CD8-positive, alpha-beta memory T cell (primary cell): ENCODE measurements at places on chromosomes 6 and 20. TPM values are rescaled to one million over a fixed set of nuclear protein-coding genes. Genes with fewer than 3 reads are reported as not detected.

ZNF334 gene
- 1.3 TPM for total RNA-seq

ETV7 gene
- total RNA-seq = 0.78 TPM

LTB gene
- 196 TPM for total RNA-seq

TPBG gene
- total RNA-seq = not detected

CLVS2 gene
- not detected for total RNA-seq

CYP24A1 gene
- total RNA-seq = 0.58 TPM

ADGRG6 gene
- total RNA-seq = 0.35 TPM

MCHR2 gene
- not detected for total RNA-seq

SPTLC3 gene
- total RNA-seq = not detected

DNA sequence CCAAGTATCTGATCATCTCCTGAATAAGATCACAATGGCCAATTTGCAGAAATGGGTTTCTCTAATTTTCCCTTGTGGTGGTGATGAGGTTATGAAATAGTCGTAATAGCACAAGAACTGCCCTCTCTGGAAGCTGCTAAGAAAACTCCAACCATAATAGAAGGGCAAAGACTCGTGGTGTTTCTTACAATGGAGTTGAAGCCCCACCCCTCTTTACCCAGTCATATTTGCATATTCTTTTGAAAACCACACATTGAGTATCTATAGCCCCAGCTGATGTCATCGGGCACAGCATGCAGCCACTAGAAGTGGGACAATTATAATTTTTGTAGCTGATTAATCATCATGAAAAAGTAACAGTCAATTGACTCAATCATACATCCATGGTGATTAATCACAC is 452.1 kb upstream of the POU3F2 start:
- DNase-seq = no peak

- DNase-seq = no peak
Observed at GRCh38 chr6:134249239-134249758, 68.6 kb downstream of the SGK1 start.

- DNase-seq = no peak
Observed at GRCh38 chr20:39170896-39171463, 208.8 kb downstream of the DHX35 start.

DNA sequence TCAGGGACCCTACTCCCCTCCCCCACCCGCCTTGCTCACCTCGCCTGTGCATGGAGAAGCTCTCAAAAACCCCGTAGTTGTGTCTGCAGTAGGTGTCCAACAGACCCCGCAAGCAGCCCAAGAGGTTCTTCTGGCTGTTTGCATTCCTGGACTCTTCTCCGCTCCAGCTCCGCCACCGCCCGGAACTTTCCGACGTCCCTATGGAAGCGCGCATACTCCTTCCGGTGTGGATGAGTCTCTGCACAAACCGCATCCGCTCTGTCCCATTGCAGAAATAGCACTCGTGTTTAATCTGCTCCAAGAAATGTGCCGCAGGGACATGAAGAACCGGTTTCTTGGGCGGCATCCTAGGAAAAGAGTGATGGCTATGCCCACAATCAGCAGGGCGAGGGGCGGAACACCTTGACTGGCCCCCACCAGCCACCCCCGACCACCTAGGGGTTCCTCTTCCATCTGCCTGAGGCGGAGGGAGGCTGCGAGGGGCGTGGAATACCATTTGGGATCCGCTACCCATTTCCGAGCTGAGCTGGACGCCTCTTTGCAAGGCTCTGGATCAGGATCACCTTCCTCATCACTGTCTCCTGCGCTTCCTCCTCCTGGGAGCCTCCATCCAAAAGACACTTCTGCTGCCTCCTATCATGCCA is 20.2 kb downstream of the HLA-DRA start:
- no peak for DNase-seq

GRCh38 chr20:56414842-56415765 is 3.0 kb downstream of the CASS4 start:
- DNase-seq = peak; percentile 52

DNA sequence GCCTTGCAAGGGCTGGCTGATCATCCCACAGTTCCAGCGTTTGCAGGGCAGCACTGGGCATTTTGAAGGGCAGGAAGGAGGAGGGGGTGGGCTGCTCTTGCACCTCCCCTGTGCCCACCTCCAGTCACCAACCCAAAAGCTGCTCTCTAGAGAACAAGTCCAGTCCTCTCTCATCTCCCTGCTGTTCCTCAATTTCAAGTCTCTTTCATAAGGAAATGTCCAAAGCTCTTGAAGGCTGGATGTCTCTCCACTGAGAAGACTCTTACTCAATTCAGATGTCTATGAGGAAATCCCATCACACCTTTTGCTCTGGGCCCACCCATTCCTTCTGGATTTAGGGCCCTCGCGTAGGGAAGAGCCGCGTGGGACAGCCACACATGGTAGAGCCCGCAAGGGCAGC is 31.7 kb downstream of the WRNIP1 start:
- no peak for DNase-seq

DNA sequence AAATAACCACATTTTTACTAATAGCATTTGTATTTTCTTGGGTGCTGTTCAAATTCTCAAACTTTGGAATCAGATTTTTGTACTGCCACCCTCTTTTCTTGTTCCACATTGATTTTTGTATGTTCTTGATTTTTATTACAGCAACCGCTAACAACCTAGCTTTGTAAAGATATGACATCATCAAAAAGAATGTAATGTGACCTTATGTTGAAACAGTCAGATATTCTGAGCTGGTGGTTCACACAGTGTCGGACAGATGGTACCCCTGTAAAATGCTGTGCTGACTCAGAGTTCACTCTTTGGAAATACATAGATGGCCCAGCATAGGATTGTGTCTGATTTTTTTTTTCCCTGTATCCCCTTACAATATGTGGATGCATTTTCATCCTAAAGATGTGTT is 118.9 kb downstream of the QKI start:
- no peak for DNase-seq

GRCh38 chr6:26222571-26222970 is 135.3 kb downstream of the HFE start:
- DNase-seq = no peak

GRCh38 chr6:31092769-31093505 is 19.4 kb downstream of the C6orf15 start:
- no peak for DNase-seq

GRCh38 chr6:26478985-26479278 is 21.2 kb upstream of the BTN1A1 start:
- no peak for DNase-seq

- no peak for DNase-seq
Observed at GRCh38 chr6:86963352-86963751, 26.0 kb downstream of the HTR1E start.

DNA sequence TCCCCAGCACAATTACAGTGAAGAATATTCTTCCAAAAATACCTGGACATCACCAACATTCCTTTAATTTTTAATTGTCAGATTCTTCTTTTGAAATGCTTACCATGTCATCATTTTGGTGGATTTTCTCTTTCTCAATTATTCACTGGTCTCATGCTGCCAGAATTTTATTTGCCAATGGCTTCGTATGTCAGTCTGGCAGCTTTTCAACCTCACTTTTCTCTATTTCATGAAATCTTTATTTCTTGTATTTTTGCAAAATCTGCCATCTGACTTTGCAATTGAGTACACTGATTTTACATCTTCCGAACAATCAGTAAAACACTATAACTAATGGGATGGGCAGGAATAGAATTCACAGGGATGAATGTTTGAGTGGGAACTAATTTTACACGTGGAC is 84.1 kb downstream of the BTBD9 start:
- DNase-seq = no peak

- DNase-seq = no peak
Observed at GRCh38 chr6:13005994-13006393, 289.4 kb downstream of the PHACTR1 start.

GRCh38 chr6:141700819-141701218 is 431.9 kb upstream of the GJE1 start:
- no peak for DNase-seq

- DNase-seq = no peak
Observed at GRCh38 chr6:91082311-91082832, 495.5 kb upstream of the MAP3K7 start.

- DNase-seq = no peak
Observed at GRCh38 chr20:11331096-11331495, 586.6 kb upstream of the BTBD3 start.

DNA sequence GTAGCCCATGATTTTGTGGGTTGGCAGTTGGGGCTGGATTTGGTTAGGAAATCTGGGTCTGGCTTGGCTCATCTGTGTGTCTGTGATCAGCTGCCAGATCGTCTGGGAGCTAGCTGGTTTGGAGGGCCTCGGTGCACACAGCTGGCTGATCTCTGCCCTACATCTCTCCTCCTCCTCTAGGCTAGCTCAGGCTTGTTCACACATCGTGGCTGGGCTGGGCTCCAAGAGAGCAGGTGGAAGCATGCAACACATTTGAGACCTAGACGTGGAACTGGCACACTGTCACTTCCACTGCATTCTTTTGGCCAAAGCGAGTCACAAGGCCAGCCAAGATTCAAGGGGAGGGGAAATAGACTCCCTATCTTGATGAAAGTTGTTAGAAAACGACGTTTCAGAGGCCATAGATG is 15.9 kb downstream of the NDUFAF5 start:
- no peak for DNase-seq

GRCh38 chr6:3646616-3647362 is 104.7 kb downstream of the PXDC1 start:
- no peak for DNase-seq

- DNase-seq = no peak
Observed at GRCh38 chr6:63371104-63371715, 51.4 kb upstream of the LGSN start.

DNA sequence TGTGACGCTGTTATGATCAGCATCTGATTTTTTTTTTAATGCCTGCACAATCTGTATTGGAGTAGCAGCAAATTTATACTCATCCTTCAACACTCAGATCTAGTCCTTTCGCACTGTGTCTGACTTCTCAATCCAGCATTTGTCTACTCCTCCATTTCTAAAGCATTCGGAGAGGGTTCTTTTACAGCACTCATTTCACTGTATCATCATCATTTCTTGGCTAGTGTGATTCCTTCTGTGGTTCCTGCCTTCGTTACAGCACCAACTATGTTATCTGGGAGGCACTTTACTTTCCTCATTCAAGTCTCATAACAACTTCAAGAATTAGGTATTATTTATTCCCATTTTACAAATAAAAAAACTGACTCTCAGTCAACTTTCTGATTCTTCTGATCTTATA is 18.0 kb downstream of the NUDT3 start:
- no peak for DNase-seq

GRCh38 chr20:32682508-32682987 is 8.8 kb upstream of the C20orf203 start:
- DNase-seq = no peak

DNA sequence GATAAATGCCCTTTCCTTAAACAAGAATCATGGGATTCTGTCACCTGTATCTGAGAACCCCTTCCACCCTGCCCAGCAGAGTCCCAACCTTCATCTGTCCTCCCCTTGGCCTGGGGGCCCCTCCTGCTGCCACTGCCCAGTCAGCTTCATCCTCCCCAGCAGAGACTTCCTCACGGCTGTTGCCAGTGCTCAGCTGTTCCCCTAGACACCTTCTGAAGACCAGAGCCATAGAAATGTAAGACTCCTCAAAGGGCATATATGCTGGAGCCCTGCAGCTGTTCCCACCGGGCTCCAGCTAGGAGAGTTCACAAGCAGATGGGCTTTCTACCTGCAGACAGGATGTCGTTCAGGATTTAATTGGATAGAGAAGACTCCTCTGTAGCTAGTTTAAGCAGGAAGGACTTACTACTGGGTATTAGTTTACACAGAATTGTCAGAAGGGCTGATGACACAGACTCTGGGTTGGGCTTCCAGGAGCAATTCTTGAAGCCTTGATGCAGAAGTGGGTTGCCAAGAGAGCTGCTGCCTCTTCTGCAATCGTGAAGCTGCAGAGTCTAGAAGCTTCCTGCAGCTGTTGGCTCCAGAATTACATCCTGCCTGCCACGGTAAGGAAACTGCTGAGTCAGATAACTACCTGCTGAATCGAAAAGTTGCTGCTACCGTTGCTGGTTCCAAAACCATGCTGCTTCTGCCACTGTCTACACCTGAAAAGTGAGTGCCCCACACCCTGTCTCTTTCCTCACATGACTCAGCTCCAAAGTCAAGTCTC is 57.1 kb upstream of the MLN start:
- DNase-seq = peak; percentile 57

- no peak for DNase-seq
Observed at GRCh38 chr20:24894967-24895366, 54.1 kb upstream of the CST7 start.

- no peak for DNase-seq
Observed at GRCh38 chr6:33248643-33248931, 23.1 kb downstream of the VPS52 start.

DNA sequence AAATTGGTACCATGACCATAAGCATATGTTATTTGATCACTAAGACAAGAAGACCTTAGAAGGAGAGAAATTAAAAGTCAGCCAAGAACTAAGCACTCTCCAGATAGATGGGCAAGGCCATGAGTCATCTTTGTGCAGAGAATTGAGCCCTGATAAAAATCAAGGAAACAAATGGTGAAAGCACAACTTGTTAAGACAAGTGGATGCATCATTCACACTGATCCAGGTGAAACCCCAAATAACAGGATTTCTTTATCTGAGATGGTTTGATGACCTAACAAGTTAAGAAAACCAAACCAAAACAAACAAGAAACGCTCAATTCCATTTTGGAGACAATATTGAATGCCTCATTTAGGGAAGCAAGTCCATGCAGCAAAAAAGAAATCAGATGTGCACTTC is 121.6 kb downstream of the ADAT2 start:
- no peak for DNase-seq
